ENCODE measurements at places on chromosomes 4 and X.

GRCh38 chr4:173214231-173214630, 45.6 kb downstream of the GALNT7 start:
- no peak for DNase-seq

- no peak for DNase-seq
Measured at GRCh38 chr4:25982962-25983361, 68.9 kb downstream of the SMIM20 start.

DNA sequence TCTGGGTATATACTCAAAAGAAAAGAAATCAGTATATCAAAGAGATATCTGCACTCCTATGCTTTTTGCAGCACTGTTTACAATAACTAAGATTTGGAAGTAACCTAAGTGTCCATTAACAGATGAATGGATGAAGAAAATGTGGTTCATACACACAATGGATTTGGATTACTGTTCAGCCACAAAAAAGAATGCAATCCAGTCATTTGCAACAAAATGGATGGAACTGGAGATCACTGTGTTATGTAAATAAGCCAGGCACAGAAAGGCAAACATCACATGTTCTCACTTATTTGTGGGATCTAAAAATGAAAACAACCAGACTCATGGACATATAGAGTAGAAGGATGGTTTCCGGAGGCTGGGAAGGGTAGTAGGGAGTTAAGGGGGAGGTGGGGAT, 17.6 kb upstream of the NXT2 start:
- no peak for DNase-seq

GRCh38 chr4:7727749-7728148, 211.9 kb downstream of the AFAP1 start:
- DNase-seq = no peak

DNA sequence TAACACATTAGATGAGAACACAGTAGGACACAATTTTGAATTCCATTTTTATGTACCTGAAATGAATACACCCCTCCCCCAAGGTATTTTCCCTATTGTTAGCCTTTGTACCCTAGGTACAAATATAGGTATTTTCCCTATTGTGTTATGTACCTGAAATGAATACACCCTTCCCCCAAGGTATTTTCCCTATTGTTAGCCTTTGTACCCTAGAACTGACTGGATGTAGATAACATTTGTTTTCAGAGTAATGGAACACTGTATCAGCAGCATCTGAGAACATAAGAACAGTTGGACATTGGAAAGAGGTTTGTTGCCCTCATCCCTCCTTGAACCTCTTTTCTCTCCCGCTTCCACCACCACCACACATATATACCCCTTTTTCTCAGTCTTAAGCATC, 37.6 kb downstream of the YIPF6 start:
- DNase-seq = no peak

DNA sequence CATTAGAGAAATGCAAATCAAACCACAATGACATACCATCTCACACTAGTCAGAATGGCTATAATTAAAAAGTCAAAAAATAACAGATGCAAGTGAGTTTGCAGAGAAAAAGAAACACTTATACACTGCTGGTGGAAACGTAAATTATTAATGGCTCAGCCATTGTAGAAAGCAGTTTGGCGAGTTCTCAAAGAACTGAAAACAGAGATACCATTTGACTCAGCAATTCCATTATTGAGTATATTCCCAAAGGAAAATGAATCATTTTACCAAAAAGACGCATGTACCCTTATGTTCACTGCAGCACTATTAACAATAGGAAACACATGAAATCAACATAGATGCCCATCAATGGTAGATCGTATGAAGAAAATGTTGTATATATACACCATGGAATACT, 75.0 kb downstream of the NAA11 start:
- no peak for DNase-seq

- no peak for DNase-seq
Measured at GRCh38 chr4:38313999-38314561, 349.9 kb upstream of the KLF3 start.

DNA sequence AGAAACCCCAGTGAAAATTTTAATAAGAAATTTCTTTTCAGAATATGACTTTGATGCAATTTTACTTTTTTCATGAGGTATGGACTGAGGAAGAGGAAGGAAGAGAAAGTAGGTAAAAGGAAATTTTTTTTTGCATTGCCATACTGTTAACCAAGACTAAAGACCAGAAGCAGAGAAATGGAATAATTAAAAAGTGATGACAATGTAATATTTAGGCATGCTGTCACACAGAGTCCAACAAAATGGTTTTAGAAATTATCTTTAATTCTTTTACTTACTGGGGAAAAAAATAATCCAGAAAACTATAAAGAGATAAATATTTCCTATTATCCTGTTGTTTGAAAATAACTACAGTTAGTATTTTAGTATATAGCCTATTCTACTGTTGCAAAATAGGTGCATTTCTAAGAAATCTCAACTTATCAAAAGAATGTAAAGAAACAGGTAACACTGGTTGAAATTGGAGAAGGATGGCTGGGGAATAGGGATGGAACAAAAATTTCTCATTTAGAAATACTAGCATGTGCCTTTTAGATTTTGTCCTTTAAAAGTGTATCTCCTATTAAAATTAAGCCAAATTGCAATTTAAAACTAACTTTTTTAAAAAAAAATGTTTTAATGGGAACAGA, 92.6 kb downstream of the ANXA3 start:
- DNase-seq = no peak

DNA sequence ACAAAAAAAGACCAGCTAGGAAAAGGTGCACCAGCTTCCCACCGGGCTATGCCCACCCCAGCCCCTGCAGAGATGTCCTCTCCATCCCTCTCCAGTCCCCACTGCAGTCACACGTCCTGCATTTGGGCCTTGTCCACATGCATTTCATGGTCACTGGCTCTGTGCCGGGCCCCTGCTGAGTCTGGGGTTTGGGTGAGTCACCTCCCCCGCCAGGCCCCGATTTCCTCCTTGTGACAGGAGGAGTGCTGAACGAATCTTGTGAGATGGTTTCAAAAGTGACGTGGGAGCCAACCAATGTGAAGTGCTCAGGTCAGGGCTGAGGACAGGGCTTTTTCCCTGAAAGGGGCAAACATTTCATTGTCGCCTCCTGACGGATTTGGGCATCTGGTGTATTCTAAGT, 7.1 kb downstream of the CPZ start:
- DNase-seq = no peak

- no peak for DNase-seq
Measured at GRCh38 chr4:12110627-12111026, 681.9 kb upstream of the HS3ST1 start.

DNA sequence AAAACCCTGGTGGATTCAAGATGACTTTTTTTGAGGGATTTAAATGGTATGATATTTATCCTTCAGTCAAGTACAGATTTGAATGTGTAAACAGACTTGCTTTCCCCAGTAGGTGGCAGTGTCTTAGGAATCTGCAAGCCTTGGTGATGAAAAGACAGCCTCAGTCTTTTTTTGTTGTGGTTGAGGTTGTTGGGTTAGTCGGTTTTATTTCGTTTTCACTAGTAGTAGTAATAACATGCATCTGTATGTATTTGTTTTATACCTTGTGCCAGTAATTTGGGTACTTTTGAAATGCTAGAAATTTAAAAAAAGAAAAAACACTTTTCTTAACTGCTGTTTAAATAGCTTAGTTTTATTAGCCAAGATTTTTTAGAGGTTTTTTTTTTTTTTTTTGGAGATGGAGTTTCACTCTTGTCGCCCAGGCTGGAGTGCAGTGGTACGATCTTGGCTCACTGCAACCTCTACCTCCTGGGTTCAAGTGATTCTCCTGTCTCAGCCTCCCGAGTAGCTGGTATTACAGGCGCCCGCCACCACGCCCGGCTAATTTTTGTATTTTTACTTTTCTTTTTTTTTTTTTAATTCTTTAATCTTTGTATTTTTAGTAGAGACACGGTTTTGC, 39.2 kb downstream of the COPS4 start:
- no peak for DNase-seq

- no peak for DNase-seq
Measured at GRCh38 chr4:141119071-141119470, 14.2 kb downstream of the RNF150 start.

DNA sequence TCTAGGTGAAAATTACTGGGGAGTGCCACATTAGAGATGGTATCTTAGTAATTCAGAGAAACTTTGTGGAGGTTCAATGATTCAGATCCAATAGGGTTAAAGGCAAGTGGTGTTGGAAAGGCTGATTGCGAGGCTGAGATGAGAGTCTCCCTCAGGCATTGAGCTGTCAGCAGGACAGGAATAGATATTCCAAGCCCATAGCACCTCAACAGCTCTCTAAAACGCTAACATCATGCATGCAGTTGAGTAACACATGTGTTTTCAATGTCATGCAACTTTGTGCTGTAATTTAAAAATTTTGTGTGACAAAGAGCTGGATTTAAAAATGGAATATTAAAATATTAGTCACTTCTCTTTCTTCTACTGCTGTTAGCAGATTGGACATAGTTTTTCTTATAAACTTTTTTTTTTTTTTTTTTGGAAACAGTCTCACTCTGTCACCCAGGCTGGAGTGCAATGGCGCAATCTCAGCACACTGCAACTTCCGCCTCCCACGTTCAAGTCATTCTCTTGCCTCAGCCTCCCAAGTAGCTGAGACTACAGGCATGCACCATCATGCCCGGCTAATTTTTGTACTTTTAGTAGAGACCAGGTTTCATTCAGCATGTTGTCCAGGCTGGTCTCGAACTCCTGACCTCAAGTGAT, 173.5 kb upstream of the C1QTNF7 start:
- no peak for DNase-seq

- peak; percentile 6 for DNase-seq
Measured at GRCh38 chr4:121156822-121157769, 7.0 kb downstream of the TNIP3 start.

DNA sequence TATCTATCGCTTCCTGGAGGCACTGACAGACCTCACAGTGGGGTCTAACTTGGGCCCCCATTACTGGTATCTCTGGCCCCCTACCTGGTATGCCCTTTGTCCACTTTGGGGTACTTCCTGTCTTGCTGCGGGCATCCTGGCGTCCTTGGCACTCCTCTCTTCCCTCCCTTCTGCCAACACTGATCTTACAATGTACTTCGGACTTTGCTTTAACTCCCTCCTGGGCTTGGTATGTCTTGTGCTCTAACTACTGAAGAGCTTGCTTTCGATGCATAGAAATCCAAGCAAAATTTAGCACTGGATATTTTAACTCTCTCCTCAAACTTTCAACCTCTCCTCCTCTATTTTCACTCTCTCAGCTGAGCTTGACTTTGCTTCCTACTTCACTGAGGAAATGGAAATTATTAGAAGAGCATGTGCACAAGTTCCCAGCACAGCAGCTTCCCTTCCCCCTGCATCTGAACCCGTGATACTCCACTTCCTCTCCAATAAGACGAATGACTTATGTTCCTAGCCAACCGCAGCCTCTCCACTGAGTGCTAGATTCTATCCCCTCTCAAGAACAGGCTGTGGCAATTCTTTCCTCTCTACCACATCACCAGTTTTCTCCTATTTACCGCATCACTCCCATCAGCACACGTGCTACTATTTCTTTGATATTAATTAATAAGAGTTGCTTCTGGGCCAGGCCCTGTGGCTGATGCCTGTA, 52.9 kb downstream of the SUPT20HL2 start:
- DNase-seq = no peak

GRCh38 chr4:163382178-163382869, 38.6 kb downstream of the NPY5R start:
- DNase-seq = no peak

DNA sequence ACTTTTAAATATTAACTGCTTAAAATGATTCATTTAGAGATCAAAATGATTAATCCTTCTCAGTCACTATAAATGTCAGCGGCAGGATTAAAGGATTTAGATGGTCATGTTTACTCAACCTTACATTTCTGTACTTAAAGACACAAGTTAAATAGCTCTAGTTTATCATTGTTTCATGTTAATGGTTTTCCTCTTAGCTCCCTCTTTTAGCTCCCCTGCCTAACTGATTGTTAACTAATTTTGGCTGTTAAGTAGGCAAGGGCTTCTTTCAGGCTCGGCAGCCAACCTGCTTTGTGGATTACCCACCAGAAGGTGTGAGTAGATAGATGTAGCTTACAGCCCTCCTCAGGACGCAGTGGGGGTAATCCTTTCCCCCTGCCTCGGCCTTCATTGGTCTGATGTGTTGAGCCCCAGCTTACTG, 96.0 kb downstream of the TENM3 start:
- no peak for DNase-seq

GRCh38 chr4:54915276-54915675, 210.1 kb downstream of the KDR start:
- no peak for DNase-seq

DNA sequence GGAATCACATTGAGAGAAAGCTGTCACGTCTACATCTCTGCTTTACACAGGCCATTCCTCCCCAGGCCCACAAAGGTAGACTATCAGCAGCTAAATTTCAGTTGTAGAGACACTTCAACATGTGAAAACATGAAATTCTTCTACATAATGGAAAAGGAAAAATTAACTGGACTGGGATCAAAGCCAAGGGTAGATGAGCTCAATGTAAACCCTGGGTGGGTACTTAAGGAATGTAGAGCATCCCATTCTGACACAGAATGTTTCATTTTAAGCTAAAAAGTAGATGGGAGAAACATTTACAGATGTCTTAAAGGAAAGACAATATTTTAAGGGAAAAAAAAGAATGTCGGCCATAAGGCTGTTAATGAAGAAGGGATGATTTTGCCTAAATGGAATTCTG, 51.3 kb upstream of the NPNT start:
- DNase-seq = no peak

DNA sequence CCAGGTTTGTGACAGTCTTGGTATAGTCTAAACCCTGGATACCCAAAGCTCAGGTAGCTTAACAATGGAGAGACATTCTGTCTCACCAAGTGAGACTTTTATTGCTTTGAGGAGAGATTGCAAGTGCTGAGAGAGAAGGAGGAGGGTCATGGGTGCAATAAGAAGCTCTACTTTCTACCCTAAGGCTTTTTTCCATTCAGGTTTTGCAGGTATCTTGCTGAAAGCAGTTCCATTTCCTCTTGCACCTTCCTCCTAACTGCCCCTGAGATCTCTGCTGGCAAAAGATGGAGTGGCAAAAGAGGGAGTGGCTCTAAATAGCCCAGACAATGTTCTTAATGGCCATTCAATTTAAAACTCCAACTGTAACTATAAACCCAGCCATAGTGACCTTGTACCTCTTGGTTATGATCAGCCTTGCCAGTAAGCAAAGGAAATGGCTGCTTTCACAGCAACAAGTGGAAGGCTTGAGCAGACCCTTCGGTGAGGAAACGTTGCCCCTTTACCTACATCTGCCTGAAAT, 105.6 kb upstream of the CPEB2 start:
- DNase-seq = no peak

- no peak for DNase-seq
Measured at GRCh38 chr4:28334249-28334648, 1473.6 kb downstream of the STIM2 start.

Measured in stimulated activated CD4-positive, alpha-beta T cell treated with anti-CD3 and anti-CD28 coated beads, Interleukin-12 subunit alpha, Interleukin-12 subunit beta, amount 100 ng/mL, for 4 hours (primary cell).